T-helper 17 cell (primary cell): ENCODE measurements at places on chromosomes 2 and 18.

GRCh38 chr2:59804732-59805131 lies 748.7 kb downstream of the BCL11A start:
- no peak for DNase-seq

- DNase-seq: no peak
Observed at GRCh38 chr2:85990084-85990483, 101.3 kb upstream of the ST3GAL5 start.

DNA sequence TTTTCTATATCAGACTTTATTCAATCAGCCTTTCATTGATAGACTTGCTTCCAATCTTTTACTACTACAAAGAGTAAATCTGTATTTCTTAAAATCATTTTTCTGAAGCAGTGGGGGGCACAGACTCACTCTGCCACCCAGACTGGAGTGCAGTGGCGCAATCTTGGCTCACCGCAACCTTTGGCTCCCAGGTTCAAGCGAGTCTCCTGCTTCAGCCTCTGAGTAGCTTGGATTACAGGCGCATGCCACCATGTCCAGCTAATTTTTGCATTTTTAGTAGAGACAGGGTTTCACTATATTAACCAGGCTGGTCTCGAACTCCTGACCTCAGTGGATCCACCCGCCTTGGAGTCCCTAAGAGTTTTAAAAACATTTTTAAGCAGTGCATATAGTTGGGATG lies 270.6 kb upstream of the REG3G start:
- DNase-seq: no peak

DNA sequence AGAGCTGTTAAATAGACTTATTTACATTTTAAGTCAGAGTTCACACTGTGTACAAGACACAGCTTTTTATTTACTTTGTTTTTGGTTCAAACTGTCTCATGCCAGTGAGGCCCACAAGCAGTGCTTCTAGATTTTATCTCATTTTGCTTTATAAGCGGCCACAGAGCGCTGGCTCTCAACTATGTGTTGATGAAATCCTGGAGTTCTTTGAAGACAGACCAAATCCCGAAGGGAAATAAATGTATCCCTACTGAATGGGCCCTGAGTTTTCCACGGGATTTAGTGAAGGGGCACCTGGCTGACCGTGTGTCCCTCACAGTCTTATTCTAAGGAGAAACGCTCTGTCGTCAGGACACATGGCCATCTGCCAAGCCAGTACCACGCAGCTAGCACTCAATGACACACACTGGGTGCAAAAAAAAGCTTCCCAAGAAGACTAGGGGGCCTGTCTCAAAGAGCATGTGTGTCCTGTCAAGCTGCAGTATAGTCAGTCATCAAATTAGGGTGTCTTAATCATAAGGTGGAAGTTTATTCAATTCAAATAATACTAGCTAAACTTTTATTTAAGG lies 23.4 kb downstream of the LYPD1 start:
- no peak for DNase-seq

- no peak for DNase-seq
Observed at GRCh38 chr2:150620416-150620815, 132.9 kb upstream of the RND3 start.

DNA sequence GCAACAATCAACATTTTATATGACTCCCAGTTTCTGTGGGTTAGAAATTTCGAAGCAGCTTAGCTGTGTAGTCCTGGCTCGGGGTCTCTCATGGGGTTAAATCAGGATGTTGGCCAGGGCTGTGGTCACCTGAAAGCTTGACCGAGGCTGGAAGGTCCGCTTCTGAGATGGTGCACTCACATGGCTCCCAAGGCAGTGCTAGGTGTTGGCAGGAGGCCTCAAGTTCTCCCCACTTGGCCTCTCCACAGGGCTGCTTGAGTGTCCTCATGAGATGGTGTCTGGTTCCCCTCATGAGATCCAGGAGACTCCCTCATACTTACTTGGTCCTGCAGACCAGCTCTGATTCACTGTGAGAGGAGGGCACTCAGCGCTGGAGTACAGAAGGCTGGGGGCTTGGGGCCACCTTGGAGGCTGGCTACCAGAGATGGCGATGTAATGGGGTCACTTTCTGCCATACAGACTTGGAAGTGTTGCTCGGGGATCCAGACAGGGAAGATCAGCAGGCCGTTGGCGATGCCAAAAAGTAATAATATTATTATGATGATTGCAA lies 98.8 kb downstream of the INHBB start:
- no peak for DNase-seq

DNA sequence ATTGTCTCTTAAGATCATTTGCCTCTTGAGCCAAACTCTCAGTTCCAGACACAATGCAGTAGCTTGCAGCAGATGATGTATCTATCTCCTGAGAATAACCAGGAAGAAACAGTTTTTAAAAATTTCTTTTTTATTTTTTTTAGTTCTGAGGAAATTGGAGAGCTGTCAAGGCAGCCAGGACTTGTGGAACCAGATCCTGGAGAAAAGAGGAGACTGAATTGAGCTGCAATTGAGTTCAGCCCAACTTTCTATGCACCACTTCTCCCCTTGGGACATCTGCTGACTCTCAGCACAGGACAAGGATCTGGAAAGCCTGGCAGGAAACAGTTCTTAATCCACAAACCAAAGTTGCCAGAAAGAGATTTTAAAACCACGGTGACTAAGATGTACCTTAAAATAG lies 13.5 kb upstream of the CSRNP3 start:
- no peak for DNase-seq

GRCh38 chr18:53735526-53735925 lies 488.9 kb downstream of the MBD2 start:
- DNase-seq: no peak

DNA sequence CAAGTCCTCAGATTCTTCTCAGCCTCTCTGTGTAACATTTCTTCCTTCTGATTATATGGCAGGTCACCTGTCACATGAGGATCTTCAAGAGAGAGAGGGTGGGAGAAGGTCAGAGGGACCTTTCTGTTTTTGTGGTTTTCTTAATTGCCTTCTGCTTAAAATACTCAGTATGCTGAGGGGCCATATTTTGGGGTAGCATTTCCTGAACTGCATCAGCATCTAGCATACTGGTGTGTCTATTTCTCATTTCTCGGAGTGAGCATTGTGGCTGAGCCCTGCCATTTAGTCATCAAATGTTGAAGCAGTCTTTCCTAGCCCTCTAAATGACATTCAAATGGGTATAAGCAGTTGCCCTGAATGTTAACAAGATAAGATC lies 162.7 kb downstream of the MYO3B start:
- DNase-seq: no peak

DNA sequence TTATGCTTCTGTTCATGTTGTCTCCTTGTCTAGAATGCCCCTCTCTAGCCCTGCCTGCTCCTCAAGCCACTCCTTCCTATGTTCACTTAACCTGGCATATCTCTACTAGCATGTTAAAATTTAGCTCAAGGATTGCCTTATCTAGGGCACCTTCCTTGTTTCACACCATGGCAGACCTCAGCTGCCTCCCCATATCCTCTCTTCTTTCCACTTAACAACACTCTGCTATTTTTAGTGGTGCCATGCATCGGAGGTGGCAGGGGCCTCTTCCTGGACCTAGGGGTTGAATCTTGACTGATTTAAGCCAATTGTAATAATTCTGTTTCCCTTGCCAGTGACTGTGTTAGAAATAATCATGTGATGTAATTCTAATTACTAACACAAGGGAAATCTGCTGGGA lies 36.9 kb upstream of the FAM98A start:
- DNase-seq: no peak

- DNase-seq: no peak
Observed at GRCh38 chr2:47653902-47654789, 128.8 kb upstream of the MSH6 start.

- no peak for DNase-seq
Observed at GRCh38 chr2:163982938-163983337, 247.1 kb upstream of the FIGN start.

DNA sequence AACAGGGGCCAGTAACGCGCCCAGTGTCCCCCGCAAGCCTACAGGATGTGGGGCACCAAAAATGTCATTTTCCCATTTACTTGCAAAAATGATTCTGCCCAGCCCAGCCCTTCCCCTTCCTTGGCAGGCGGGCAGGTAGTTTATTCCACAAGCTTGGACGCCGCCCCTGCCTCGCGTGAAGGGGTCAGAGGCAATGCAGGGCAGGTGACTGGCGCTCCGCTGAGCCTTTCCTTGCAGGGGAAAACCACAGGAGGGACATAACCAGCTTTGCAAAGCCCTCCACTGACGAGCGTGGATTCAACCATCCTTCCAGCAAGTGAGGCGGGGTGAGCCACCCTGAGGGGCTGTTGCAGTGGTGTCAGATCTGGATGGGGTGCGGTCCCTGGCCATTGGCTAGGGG lies 5.3 kb downstream of the MAB21L4 start:
- DNase-seq: no peak

DNA sequence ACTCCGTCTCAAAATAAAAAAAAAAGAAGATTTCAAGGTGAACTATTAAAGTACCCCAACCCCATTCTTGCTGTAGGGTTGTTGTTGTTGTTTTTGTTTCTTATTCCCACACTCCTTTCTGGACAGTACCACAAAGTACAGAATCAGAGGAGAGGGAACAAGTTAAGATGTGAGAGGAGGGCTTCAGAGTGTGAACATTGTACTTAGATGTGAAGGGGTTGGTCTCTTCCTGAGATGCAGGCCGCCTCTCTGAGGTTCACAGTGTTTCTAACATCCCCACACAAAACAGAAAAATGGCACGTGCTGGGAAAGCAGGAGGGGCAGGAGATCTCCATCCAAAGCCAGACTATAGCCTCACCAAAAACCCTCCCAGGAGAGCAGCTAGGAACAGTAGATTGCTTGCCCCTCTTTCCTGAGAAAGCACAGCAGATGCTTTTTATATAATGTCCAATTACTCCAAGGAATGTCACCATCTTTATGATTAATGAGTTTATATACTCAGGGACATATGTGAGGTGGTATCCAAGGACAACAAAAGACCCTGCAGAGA lies 22.6 kb downstream of the ADD2 start:
- no peak for DNase-seq

- DNase-seq: no peak
Observed at GRCh38 chr2:152626911-152627339, 90.3 kb downstream of the PRPF40A start.

GRCh38 chr2:190791347-190791975 lies 89.2 kb upstream of the GLS start:
- no peak for DNase-seq

DNA sequence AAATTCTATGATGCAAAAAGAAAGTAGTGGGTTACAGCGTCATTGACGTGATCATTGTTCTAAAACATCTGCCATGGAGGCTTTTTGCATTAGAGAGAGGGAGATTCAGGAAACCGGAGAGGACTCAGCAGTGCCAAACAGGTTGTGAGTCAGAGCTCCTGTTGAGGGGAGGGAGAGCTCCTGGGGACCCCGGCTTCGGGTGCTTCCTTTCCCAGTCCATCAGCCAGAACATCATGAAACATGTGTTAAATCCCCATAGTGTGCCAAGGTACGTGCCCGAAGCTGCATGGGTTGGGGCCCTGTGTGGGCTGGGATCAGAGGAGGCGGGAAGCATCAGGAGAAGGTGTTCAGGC lies 791 bp upstream of the CYRIA start:
- DNase-seq: no peak

DNA sequence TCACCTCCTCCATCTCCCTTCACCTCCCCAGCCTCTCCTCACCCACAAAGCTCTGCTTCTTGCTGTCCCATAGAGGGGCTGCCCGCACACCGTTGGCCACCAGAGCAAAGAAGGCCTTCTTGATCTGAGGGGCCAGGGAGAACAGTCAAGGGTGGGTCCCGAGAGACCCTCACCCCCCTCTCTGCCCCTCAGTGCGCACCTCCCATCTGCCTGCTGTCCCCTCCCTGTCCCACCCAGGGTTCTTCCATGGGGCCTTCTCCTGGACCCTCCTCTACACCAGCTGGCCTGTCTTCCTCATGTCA lies 3.2 kb downstream of the PRKAG3 start:
- no peak for DNase-seq

DNA sequence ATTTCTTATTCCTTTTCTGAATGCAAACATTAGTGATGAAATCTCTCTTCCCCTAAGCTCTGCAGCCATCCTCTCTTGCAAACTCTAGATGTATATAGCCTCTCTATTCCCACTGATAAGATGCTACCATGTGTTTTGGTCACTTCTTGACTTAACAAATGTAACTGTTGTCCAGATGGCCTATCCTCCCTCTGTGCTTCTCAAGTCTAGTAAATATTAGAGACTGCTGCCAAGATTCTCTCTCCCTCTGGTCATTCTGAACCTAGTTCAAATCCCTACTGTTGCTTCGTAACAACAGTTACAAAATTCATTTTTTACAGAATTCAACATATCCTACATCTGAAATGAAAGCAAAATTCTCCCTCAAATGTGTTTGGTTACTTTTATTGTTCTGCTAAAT lies 156.6 kb downstream of the TXNL1 start:
- no peak for DNase-seq

GRCh38 chr2:111148925-111149324 lies 28.2 kb downstream of the BCL2L11 start:
- DNase-seq: no peak

DNA sequence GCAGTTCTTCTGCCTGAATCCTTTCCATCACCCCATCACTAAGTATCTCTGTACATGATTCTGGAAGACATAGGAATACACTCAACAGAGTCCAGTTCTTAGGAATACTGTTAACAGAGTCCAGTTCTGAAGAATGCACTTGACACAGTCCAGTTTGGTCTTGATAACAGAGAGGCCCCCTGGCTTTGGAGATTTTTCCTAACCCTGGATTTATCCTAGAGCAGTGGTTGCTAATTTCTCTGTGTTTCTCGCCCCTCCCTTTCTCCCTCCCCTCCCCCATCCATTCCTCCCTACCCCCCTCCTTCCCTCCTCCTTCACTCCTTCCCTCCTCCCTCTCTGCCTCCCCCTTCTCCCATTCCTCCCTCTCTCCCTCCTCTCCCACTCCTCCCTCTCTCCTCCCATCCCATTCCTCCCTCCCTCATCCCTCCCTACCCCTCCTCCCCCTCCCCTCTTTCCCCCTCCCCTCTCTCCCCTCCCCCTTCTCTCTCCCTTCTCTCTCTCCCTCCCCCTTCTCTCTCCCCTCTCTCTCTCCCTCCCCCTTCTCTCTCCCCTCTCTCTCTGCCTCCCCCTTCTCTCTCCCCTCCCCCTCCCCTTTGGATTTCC lies 105.4 kb downstream of the RTN4 start:
- no peak for DNase-seq

- no peak for DNase-seq
Observed at GRCh38 chr2:232955856-232956255, 57.2 kb downstream of the NGEF start.

GRCh38 chr18:77448046-77448445 lies 198.4 kb downstream of the GALR1 start:
- no peak for DNase-seq
